ENCODE measurements at places on chromosomes 5 and 9. TPM values are rescaled to one million over a fixed set of nuclear protein-coding genes. Genes with fewer than 3 reads are reported as not detected.

DNA sequence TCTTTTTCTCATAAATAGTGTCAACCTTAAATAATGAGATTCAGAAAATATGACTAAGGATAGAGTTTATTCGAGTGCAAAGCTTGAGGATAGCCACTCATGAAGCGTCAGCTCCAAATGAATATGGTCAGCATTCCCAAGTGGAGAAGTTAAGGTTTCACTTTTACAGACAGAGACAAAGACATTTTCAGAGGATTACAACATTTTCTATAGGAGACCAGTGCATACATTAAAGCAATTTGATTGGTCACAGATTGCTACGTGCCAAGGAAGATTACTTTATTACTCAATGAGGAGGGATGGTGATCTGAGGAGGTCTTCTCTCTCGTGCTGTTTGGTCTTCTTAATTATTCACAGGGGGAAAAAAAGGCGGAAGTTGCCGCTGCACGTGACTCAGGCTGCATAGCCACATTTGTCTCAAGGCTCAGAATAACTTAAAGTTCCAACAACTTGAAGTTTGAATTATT, 60.1 kb upstream of the SPATA31C2 start:
- no peaks in the 10 kb centered on the region for H3K4me1 ChIP-seq
- H3K4me3 ChIP-seq, result peak overlapping the region; percentile 50
- H3K27ac ChIP-seq, result peak overlapping the region; percentile 69
- DNase-seq, result peak; percentile 78
- no peaks in the 10 kb centered on the region for H3K36me3 ChIP-seq

PCDHGB3 gene
- 5.8 TPM for total RNA-seq

DNA sequence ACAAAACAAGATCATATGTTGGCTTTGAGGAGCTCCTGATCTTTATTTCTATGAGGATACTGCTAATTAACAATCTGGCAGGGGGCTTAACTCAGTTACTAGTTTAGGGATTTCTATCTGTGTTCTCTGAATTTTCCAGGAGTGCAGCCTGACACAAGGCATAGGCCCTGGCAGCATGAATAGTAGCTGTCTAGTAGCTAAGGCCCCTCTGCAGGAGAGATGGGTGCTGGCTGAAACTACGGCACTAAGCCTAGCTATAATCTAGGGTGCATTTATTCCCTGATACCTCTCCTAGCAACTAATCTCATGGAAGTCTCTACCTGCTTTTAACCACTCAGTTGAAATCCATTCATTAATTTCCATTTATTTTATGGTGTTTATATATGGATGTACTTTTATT, 268.2 kb downstream of the TMEM232 start:
- H3K27me3 ChIP-seq, result no peaks in the 10 kb centered on the region
- H3K36me3 ChIP-seq, result no peaks in the 10 kb centered on the region
- no peak overlapping the region for H3K4me3 ChIP-seq
- H3K4me1 ChIP-seq, result no peaks in the 10 kb centered on the region
- no peak for DNase-seq

SWI5 gene
- 35.7 TPM for total RNA-seq

- H3K27ac ChIP-seq, result no peak overlapping the region
- H3K36me3 ChIP-seq, result no peaks in the 10 kb centered on the region
- H3K4me3 ChIP-seq, result no peak overlapping the region
- no peak for DNase-seq
- no peaks in the 10 kb centered on the region for H3K27me3 ChIP-seq
Measured at GRCh38 chr5:173831196-173831914, 56.8 kb upstream of the CPEB4 start.

PCDHGB2 gene
- total RNA-seq, result 4.6 TPM

GRCh38 chr5:175288048-175288621, 155.8 kb downstream of the DRD1 start:
- no peak overlapping the region for H3K27ac ChIP-seq
- no peak for DNase-seq
- no peaks in the 10 kb centered on the region for H3K27me3 ChIP-seq
- H3K4me1 ChIP-seq, result no peaks in the 10 kb centered on the region

- no peak overlapping the region for H3K27ac ChIP-seq
- H3K27me3 ChIP-seq, result no peaks in the 10 kb centered on the region
- no peak for DNase-seq
- no peak overlapping the region for H3K4me3 ChIP-seq
- no peaks in the 10 kb centered on the region for H3K36me3 ChIP-seq
Measured at GRCh38 chr9:126379661-126380360, 53.2 kb downstream of the MVB12B start.

DNA sequence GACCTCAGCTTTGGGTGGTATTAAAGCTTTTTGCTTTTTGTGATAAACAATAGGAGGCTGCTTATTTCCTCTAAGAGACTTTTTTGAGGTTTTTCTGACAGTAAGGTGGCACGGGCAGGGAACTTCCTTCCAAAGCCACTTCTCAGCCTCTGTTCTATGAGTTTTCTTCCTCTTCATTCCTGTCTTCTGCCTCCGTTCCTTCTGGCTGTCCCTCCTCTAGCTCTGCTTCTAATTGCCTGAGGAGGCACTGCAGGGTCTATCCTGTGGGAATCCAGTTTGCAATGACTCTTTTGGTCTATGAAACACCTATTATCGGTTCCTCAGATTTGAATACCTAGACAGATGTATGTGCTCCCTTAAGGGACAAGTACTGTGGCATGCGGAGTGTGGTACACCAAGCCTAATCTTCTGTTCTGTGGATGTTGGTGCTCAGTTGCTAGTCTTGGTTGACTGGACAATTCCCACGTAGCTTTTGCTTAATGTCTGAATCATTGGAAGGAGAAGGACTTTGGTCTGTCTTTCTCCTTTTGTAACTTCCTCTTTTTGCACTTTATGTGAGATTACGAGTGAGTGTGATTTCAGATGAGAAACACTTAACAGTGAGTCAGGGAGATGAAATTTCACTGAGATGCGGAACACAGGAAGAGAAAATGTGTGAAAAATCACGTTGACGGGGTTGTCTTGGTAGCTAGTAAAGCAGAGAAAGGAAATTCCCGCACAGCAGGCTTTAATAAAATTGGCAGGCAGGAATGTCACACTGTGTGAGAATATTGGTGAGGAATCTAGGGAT, 305.2 kb downstream of the EFNA5 start:
- no peaks in the 10 kb centered on the region for H3K36me3 ChIP-seq
- no peak overlapping the region for H3K27ac ChIP-seq

DNA sequence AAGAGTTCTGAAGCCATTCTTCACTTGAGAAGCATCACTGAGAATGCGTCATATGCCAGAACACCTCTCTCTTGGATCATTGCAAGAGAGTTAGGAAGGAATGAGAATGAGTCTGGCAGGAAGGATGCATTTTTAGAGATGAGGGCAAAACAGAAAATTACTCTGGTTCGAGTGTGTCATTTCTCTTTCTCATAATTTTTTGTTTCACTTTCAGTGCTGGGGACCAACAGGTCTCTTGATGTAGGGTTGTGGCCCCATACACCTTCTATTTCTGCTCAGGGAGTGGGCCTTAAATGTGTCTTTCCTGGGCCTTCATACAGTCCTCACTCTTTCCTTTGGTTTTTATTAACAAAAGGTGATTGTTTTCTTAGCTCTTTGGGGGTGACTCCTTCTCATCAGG, 302.4 kb downstream of the NR3C1 start:
- H3K27me3 ChIP-seq, result no peaks in the 10 kb centered on the region
- no peaks in the 10 kb centered on the region for H3K4me1 ChIP-seq
- H3K4me3 ChIP-seq, result no peak overlapping the region
- DNase-seq, result no peak

CDH6 gene
- 9.8 TPM for total RNA-seq

All from fibroblast of lung (primary cell).